ENCODE measurements at places on chromosomes 4 and X.

- DNase-seq: no peak
Measured at GRCh38 chr4:181848357-181848756, 394.8 kb upstream of the TENM3 start.

- no peak for DNase-seq
Measured at GRCh38 chr4:153142700-153143438, 61.4 kb upstream of the TRIM2 start.

DNA sequence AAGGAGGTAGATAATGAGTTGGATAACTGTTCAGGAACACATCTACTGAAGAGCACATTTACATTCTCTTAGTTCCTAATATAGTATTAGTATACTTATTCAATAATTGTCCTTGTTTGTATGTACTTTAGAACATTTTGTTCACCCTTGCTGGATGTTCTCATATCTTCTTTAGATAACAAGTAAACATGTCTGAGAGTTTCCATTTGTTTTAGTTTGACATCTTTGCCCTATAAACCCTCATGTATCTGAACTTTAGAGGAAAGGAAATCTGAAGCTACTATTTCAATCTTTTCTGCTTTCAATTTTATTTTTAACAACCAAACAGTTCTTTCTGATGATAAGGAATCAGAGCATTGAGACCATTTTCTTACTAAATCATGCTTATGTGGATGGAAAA is 518.6 kb downstream of the RPA4 start:
- DNase-seq: no peak

DNA sequence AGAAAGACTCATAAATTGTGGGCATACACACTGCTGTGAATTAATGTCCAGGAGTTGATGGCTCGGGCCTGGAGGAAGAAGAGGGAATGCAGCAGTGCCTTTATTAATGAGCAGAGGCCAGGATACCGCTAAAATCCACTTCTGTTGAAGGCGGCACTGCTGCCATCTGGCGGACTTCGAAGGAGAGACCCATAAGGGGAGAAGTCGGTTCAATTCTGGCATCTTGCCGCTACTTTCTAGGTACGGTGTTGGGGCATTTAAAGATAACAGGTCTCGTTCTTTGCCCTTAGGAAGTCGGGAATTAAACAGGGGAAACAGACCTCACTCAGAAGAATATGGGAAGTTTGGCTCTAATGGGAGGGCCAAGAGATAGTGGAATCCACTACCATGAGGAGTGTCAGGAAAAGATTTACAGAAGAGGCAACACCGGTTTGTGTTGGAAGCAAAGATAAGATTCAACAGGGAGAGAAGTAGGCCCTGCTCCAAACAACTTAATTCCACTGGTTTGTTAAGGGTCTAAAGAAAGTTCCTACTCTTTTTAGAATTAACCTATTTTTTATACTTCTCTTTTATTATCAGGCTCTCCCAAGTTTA is 133.6 kb upstream of the GIMD1 start:
- DNase-seq: peak; percentile 30

GRCh38 chr4:38138363-38138762 is 178.2 kb downstream of the PTTG2 start:
- no peak for DNase-seq

- DNase-seq: no peak
Measured at GRCh38 chrX:46367491-46367890, 177.7 kb downstream of the ZNF674 start.

GRCh38 chrX:10633722-10634121 is 13.3 kb upstream of the MID1 start:
- DNase-seq: no peak

DNA sequence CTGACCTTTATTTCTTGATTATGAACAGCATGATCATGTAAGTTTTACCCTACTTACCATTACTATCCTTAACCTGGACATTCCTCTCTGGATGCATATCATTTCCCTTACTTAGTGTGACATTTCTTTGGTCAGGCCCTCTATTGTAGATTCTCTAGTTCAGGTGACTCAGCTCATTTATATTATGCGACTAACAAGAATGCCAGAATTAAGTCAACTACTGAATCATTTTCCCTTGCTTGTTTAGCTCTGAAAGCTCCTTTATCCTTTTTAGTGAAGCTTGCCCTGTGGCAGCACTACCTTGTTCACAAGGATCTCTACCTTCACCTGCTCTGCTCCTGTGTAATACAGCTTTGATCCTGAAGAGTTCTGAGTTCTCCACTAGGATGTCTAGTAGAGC is 15.1 kb upstream of the UGT2B17 start:
- DNase-seq: no peak

DNA sequence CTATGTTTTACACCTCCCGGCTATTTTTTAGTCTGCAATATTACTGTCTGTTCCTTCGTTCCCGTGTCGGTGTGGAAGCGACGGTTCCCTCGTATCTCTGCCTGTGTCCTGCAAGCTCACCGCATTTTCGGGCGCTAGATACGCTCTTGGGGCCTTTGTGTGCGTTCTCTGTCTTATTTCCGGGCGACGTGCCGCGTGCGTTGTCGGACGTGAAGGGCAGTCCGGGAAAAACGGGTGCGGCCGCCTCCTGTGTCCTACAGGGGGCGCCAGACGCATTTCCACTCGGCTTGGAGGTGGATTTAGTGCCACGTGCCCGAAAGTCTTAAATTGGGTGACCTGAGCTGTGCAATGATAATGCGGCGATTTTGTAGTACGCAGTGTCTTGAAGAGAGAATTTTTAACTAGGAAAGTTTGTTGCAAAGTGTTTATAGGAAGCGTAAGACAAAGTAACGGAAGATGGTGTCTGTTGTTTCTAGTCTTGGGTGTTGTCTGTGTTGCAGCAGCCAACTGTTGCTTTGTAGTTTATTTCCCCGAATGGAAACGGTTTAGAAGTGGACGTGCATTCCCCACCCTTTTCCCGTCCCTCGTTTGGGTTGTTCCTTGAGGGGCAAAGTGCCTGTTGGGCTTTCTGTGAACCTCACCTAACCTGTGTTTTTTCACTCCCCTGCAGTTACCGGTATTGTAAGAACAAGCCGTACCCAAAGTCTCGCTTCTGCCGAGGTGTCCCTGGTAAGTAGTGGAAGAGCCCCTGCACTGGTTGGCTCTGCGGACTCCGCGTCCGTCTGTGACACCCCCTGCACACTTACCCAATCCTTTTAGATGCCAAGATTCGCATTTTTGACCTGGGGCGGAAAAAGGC is 720 bp downstream of the RPL10 start:
- DNase-seq: peak; percentile 69

- DNase-seq: no peak
Measured at GRCh38 chr4:189096717-189097116, 844.0 kb upstream of the FRG1 start.

GRCh38 chr4:75655562-75655961 is 17.6 kb downstream of the G3BP2 start:
- no peak for DNase-seq

- no peak for DNase-seq
Measured at GRCh38 chr4:184787766-184788503, 37.8 kb downstream of the ACSL1 start.

DNA sequence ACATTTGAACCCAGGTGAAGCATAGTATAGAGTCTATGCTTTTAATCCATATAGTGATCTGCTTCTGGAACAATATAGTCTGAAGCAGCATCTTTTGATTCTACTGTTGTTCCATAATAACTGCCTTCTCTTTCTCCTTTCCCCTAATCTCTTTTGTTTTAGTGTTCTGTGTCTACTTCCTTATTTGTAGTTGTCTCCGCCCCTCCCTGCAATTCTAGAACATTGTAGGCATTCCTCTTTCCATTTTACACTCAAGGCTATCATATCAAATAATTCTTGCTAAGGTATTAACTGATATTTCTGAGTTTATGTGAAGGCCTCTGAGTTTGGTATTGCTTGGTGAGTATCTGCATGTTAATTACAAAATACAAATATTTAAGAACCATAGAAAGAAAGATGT is 11.6 kb downstream of the BLTP1 start:
- DNase-seq: no peak

DNA sequence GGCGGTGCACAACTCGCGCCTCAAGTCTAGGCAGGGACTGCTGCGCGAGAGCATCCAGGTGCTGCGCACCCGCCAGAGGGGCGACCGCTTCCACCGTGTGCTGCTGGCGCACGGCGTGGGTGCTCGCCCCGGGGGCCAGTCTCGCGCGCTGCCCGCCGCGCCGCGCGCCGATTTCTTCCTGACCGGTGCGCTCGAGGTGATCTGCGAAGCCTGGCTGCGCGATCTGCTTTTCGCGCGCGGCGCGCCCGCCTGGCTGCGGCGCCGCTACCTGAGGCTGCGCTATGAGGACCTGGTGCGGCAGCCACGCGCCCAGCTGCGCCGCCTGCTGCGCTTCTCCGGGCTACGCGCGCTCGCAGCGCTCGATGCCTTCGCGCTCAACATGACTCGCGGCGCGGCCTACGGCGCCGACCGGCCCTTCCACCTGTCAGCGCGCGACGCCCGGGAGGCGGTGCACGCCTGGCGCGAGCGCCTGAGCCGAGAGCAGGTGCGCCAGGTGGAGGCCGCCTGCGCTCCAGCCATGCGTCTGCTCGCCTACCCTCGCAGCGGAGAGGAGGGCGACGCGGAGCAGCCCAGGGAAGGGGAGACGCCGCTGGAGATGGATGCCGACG is 1.3 kb downstream of the CHST7 start:
- DNase-seq: peak; percentile 21

DNA sequence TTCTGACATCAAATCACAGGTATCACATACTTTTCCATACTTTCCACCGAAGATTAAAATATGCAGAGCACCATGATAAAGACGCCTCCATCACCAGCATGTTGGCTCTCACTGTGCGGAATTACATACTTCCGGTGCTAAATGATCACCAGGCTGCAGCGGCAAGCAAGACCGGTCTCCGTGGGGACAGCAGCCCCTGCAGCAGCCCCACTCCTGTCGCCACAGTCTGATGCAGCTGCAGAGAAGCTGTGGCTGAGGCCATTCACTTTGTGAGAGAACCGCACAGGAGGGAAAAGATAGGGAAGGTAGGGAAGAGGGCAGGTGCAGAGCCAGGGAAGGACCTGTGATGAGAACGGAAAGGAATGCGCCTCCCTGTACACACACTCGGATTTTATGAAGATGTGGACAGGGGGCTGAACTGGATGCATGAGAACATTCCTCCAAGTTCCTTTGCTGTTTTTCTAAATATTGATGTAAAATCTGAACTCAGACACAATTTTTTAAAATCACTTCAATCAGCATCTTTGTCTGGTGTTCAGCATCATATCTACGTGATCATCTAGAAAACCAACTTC is 38.3 kb downstream of the AFAP1 start:
- no peak for DNase-seq

- DNase-seq: no peak
Measured at GRCh38 chr4:156931267-156931666, 40.3 kb downstream of the PDGFC start.

- no peak for DNase-seq
Measured at GRCh38 chr4:4613641-4614286, 71.9 kb upstream of the STX18 start.

GRCh38 chrX:140572724-140573123 is 67.9 kb upstream of the SOX3 start:
- DNase-seq: peak; percentile 16
